ENCODE measurements at places on chromosomes 16 and 17. TPM values are rescaled to one million over a fixed set of nuclear protein-coding genes. Genes with fewer than 3 reads are reported as not detected.

The TPSG1 gene
- total RNA-seq = not detected

The HOXB5 gene
- total RNA-seq = 2.8 TPM

The CLDN6 gene
- 0.31 TPM for total RNA-seq

The TRAPPC1 gene
- total RNA-seq = 309 TPM

The ANKRD40CL gene
- total RNA-seq = not detected

The CD300LG gene
- total RNA-seq = not detected

The KCNJ18 gene
- total RNA-seq = not detected

The ADAD2 gene
- not detected for total RNA-seq

The ADORA2B gene
- total RNA-seq = 13.9 TPM

The GLIS2 gene
- 32.4 TPM for total RNA-seq

The CPNE7 gene
- 66.6 TPM for total RNA-seq

The CCNF gene
- 24.7 TPM for total RNA-seq

The CHD9 gene
- 13.9 TPM for total RNA-seq

The MXRA7 gene
- 62.3 TPM for total RNA-seq

The ZCCHC14 gene
- 10.9 TPM for total RNA-seq

The RASD1 gene
- total RNA-seq = 0.76 TPM

The EFCAB5 gene
- 0.81 TPM for total RNA-seq

The CLDN7 gene
- total RNA-seq = 0.69 TPM

The PLEKHG4 gene
- total RNA-seq = 18.3 TPM

The TPPP3 gene
- total RNA-seq = 11.2 TPM

The KRTAP1-5 gene
- not detected for total RNA-seq

The ELOB gene
- 472 TPM for total RNA-seq

The ZNF469 gene
- total RNA-seq = 11.5 TPM

The GNAO1 gene
- total RNA-seq = 0.31 TPM

The CDC6 gene
- 58.7 TPM for total RNA-seq

The CCL17 gene
- total RNA-seq = not detected

The NRN1L gene
- not detected for total RNA-seq

The KRT33B gene
- 0.05 TPM for total RNA-seq

The CRHR1 gene
- total RNA-seq = 0.27 TPM

The MT1B gene
- not detected for total RNA-seq

The SP6 gene
- 3.0 TPM for total RNA-seq

The SLC16A6 gene
- 0.55 TPM for total RNA-seq

The CHST5 gene
- 0.03 TPM for total RNA-seq

The FAM222B gene
- 22.4 TPM for total RNA-seq

The C16orf92 gene
- not detected for total RNA-seq

The AMZ2 gene
- 110 TPM for total RNA-seq

The LRRC45 gene
- 16.8 TPM for total RNA-seq

The DHODH gene
- total RNA-seq = 14.5 TPM

The GAST gene
- total RNA-seq = not detected

The CHTF18 gene
- 28.7 TPM for total RNA-seq

The CPPED1 gene
- total RNA-seq = 21.0 TPM

The PRM2 gene
- total RNA-seq = not detected

The ABCA9 gene
- total RNA-seq = not detected

The TEX19 gene
- 0.27 TPM for total RNA-seq

The KCNH6 gene
- total RNA-seq = not detected

The EVPL gene
- 17.5 TPM for total RNA-seq

The CDRT15L2 gene
- total RNA-seq = not detected

The KRTAP4-3 gene
- not detected for total RNA-seq

The KCNAB3 gene
- total RNA-seq = 3.0 TPM

The PLD6 gene
- total RNA-seq = 6.5 TPM

The SHCBP1 gene
- 37.2 TPM for total RNA-seq

The SLFN13 gene
- 4.2 TPM for total RNA-seq

The G6PC1 gene
- not detected for total RNA-seq

The UMOD gene
- total RNA-seq = not detected

The CHRNE gene
- 0.06 TPM for total RNA-seq
